Activated T-helper 1 cell treated with anti-CD3 and anti-CD28 coated beads, Interleukin-2, amount 50 U/mL, for 16 hours (primary cell): ENCODE measurements at places on chromosomes 1 and 21.

- DNase-seq, result no peak
Measured at GRCh38 chr1:211320980-211321379, 5.7 kb upstream of the TRAF5 start.

DNA sequence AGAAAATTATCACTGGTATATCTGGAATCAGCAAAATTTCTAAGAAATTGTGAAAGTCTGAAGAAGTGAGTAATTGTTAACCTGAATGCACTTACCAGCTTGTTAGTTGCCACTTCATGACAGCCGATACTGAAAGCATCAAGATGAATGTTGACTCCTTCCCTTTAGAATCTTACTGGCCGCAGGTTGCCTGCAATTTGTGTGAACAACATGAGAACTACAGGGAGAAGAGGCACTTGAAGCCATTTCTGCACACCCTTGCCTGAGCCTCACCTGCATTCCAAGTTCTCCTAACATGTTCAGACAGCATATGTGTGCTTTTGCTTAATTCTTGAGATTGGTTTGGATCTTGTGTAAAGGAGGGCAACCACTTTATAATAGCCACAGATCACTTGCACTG lies 59.2 kb upstream of the SSX2IP start:
- no peak for DNase-seq

- DNase-seq, result no peak
Measured at GRCh38 chr1:88302843-88303486, 381.1 kb upstream of the PKN2 start.

GRCh38 chr1:197143276-197143675 lies 3.2 kb downstream of the ASPM start:
- DNase-seq, result no peak
